Activated naive CD4-positive, alpha-beta T cell treated with anti-CD3 and anti-CD28 coated beads, Interleukin-2, amount 10 ng/mL, durations not matched to agents 7 days and 5 days (primary cell): ENCODE measurements at places on chromosomes 16 and 17.
A peak's percentile ranks its signal among the peaks of the same experiment; 100 is the strongest.

DNA sequence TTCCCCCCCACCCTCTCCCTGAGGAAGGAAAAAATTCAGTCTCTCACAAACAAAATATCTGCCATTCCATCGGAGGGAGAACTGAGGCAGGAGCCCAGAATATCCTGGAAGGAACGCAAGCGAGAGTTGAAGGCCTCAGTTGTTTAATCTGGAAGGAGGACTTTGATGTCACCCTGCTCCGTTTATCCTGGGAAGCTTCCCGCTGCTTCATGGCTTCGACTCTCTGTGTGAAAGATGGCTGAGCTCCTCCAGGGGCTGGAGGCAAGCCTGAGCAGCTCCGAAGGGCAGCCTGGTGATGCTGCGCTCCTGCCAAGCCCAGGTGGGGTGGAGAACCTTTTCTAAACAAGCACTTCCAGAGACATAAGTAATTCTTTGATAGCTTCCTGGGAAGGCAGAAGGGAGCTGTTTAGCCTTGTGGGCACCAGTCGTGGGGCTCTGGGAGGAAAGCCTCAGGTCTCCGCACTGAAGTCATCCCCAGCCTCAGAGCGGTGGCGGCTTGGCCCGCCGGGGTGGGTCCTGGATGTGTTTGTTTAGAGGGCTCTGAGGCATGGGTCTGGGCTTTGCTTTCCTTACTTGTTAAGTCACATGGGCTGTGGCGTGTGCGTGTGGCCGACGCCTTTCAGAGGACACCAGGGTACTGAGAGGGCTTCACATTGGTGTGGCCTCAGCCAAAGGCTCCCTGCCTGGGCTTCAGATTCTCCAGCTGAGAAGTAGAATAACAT lies 7.9 kb downstream of the NKD1 start:
- no peak for DNase-seq

DNA sequence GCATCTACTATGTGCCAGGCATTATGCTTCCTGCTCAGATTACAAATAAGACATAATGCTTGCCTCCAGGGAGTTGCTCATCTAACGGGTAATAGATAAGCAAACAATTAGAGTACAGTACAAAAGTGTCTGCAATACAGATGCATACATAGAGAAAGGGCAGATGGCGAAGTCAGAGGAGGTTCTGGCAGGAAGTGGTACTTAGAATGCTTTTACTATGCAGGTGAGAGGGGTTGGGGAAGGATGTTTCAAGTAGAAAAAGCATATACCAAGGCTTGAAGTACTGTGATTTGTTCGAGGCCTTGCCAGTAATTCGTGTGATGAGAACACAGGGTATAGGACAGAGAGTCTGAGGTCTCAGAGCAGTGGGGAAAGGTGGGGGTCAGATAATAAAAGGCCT lies 349.8 kb downstream of the UTP18 start:
- DNase-seq = no peak

DNA sequence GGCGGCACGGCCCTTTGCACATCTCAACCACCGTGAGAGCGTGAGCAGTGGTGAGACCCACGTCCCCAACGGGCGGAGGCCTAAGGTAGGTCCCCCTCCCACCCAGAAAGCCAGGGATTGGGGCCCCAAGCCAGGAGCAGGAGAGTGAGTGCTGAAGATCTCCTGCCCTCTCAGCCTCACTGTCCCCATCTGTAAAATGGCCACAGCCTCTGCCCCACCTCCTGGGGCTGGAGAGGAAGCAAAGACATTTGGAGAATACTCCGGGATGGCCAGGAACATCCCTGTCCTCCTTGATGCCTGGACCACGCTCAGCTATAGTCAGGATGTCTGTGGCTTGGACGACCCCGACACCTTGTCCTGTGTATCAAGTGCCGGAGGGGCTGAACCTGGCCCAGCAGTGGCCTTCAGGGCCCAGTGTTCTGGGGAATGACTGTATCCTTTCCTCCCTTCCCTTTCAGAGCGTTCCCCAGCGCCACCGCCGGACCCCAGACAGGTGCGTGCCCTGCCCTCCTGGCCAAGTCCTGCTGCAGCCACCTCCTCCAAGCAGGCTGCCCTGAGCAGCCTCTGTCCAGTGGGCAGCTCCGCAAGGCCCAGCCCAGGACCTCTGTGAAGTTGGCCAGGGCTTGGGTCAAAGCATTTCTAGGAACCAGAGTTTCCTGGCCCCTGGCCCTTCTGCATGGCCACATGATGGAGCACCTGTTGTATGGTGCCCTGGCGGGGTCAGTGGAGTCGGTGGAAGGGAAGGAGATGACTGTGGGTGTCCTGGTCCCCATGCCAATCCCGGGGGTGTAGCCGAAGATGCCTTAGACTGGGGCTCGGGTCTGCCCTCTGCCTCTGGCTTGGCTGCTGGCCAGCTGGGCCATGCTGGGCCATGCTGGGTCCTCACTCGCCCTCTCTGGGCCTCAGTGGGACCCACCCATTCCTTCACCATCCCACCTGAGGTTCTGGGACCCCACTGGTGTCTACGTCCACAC lies 38.4 kb downstream of the ADCY7 start:
- DNase-seq = peak; percentile 17

DNA sequence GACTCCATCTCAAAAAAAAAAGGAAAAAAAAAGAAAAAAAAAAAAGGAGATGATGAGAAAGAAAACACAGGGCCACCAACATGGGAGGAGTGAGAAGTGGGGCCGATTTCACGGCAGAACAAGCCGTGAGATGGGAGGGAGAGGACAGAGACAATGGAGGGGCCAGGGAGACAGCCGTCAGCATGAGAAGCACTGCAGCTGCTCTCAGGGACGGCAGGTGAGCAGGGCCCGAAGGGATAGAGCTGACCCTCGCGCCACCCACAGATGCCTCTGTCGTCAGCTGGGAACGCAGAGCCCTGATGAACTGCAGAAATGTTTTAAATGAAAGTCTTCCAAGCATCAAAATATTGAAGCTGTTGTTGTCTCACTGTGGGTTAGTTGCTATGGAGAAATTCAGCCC lies 20.3 kb downstream of the PITPNM3 start:
- no peak for DNase-seq

- no peak for DNase-seq
Observed at GRCh38 chr17:48592057-48592514, 1.5 kb downstream of the HOXB5 start.

DNA sequence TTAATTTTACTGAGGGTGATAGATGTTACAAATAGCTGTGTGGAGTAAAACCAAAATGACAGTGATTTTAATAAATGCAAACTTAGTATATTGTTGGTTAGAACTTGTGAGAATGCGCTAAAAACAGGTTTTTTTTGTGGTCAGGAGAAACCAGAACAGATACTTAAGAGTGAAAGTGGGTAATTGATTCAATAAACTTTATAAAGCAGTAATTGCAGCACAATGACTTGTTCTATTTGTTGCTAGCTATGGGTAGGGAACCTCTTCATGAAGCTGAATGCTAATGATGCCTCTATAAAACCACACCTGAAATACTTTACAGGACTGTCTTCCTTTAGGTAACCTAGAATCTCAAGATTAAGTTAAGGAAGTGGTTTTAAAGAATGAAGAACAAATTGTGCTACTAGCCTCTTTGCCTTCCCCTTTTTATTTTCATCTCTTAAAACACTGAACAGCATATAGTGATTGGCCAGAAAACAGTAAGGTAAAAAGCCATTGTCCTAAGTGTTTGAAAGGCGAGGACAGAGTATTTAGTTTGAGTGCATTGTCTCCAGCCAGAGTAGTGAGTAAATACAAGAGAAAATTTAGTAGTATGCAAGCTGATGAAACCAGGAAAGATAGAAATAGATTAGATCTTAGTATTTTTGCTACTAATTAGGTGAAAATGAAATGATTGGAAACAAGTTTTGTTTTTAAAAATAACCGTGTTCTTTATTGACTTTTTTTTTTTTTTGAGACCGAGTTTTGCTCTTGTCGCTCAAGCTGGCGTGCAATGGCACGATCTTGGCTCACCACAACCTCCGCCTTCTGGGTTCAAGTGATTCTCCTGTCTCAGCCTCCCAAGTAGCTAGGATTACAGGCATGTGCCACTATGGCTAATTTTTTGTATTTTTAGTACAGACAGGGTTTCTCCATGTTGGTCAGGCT lies 6.0 kb downstream of the GGNBP2 start:
- no peak for DNase-seq

- DNase-seq = no peak
Observed at GRCh38 chr17:49578952-49579500, 3.4 kb downstream of the NXPH3 start.

- peak; percentile 46 for DNase-seq
Observed at GRCh38 chr17:49193513-49194296, 16.7 kb downstream of the GNGT2 start.

DNA sequence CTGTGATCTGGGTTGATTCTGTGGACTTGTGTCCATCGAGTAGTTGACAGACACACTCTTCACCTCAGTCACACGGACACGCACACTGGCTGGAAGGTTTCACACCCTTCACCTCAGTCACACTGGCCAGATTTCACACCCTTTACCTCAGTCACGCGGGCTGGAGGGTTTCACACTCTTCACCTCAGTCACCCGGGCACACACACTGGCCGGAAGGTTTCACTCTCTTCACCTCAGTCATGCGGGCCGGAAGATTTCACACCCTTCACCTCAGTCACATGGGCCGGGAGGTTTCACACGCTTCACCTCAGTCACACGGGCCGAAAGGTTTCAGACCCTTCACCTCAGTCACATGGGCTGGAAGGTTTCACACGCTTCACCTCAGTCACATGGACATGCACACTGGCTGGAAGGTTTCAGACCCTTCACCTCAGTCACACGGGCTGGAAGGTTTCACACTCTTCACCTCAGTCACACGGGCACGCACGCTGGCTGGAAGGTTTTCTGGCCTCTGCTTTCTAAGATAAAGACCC lies 96.2 kb downstream of the PGS1 start:
- no peak for DNase-seq

DNA sequence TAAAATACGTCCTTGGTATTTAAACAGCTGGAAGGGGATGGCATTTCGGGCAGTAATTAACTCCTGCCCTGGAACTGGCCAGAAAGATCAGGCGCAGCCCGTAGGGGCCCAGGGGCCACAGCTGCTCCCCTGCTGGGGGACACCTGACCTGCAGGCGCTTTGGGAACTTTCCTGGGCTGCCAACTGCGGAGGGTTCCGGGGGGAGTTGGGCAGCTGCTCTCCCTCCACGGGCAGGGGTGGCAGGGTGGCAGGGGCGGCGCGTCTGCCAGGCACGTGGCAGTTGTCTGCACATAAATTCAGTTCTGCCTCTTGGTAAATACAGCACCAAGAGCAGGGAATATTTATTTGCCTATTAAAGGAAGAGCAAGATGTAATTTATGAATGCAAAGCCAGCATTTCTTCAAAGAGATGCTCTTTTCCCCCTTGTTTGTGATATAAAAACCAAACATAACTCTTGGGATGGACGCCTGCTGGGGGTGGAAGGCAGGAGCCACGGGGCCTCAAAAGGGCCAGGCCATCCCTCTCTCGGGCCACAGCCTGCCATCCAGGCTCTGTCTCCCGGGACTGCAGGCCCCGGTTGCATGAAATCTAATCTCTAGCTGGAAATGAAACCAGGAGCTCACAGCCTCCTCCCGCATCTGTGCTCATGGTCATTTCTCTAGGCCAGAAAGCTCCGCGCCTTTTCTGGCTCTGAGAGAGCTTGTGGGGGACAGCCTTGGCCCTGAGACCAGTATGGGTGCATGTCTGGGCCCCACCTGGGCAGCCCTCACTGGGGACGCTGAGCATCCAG lies 29.9 kb upstream of the CHMP6 start:
- DNase-seq = no peak

DNA sequence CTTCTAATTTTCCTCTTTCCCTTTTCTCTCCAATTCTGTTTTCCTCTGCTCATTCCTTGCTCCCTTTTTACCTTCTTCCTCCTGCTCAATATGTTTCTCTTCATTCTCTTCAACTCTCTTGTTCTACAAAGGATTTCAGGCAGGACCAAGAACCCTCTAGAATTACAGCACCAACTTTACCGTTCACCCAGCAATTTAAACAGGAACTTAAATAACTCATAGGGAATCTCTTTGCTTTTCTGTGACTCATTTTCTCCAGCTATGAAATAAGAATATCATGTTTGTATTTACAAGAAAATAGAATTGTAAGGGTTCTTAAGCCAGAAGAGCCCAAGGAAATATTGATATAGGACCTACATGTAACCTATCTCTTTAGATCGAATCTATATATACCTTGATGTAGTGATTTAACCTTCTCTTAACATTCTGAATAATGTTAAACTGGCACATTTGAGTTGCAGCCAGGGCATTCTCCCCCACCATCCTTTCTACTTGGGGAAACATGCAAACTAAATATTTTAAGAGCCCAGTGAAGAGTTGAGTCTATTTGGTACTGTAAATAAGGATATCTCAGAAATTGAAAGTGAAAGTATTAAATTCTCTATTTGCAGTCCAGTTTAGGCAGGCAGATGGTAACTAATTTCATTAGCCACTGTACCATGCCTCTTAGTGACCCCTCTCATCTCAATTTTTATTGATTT lies 137.0 kb downstream of the ANKFN1 start:
- DNase-seq = no peak

DNA sequence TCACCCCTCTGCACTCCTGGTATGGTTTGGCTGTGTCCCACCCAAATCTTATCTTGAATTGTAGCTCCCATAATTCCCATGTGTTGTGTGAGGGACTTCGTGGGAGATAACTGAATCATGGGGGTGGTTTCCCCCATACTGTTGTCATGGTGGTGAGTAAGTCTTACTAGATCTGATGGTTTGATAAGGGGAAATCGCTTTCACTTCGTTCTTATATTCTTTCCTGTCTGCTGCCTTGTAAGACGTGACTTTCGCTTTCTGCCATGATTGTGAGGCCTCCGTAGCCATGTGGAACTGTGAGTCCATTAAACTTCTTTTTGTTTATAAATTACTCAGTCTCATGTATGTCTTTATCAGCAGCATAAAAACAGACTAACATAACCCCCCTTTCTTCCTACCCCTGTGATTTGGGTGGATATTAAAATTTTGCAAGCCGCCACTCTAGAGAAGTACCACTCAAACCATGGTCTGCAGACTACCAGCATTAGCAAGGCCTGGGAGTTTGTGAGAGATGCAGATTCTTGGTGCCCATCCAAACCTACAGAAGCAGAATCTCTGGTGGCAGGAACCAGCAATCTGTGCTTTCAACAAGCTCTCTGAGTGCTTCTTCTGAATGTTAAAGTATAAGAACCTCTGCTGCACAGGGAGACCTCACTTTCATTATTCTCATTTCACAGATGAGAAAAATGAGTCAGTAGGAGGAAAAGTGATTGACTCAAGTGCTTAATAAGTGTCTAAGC lies 999.5 kb upstream of the EEF2KMT start:
- DNase-seq = no peak

DNA sequence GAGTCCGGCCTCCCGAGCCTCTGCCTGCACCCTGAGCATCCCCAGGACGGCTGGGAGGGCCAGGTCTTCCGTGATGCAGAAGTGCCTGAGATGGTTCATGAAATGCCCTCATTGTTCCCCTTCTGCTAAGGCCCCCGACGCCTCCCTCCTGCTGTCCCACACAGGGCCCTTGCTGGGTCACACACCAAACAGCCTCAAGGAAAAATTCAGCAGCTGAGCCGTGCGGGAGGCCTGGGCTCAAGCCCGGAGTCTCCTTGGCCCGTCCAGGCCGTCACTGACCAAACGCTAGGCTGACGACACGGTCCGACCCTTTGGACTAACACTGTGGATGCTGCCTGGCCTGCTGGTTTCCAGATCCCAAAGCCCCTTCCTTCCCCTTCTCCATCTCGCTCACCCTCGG lies 90.2 kb downstream of the RTN4RL1 start:
- no peak for DNase-seq
